SJSA1 (cell line): ENCODE measurements at places on chromosomes 7 and 10.

DNA sequence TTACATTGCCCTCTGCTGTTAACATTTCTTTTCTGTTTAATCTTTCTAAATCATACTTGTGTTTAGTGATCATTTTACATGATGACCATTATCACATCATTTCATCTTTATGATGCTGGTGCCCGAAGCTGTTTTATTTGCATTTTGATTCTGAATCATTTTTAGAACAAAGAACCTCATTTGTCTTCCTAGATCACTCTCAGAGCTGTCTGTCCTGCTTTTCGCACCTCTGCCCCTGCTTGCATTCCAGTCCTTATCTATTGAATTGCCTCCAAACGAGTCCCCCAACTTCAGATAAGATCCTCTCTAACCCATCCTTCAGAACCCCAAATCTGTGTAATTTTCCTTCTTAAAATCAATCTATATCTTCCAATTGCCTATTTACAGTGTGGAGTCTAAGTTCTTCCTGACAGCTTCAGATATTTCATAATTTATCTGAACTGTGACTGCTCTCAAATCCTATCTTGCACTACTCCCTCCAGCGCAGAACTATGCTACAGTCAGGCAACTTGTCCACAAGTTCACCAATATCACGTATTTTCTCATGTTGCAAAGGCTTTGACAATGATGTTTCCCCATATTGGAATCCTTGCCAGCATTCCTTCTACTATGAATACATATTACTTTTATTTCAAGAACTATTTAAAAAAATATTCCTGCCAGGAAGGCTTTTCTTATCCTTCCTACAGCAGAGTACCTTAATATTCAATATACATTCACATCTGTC is 346.5 kb upstream of the CACNA2D1 start:
- H3K4me3 ChIP-seq = no peak overlapping the region
- no peaks in the 10 kb centered on the region for H3K4me1 ChIP-seq
- no peak overlapping the region for H3K27ac ChIP-seq
- no peak for DNase-seq
- H3K27me3 ChIP-seq = no peaks in the 10 kb centered on the region
- H3K36me3 ChIP-seq = no peaks in the 10 kb centered on the region

DNA sequence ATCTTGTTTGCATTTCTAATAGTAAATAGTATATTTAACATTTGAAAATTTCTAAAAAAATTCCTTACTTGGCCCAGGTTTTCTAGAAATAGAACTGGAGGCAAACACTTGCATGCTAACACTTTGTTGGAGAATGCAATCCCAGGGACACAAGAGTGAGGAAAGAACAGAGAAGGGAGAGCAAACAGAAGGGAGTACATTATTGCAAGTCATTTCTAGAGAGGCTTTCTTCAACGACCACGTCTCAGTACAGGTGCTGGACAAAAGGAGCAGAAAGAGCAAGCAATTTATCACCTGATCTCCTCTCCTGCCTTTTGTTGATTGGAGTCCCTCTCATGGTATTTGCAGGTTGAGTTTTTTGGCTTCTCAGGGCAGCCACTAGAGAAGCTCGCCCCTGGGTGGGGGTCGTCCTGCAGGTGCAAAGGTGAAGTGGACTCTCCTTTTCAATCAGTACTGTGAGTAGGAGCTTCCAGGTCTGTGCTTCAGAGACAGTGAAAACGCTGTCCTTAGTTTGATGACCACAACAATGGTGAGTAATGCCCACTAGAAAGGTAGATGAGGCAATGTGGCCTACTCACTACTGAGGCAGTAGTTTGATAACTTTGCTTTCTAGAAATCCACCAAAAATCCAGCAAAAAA is 5.2 kb downstream of the CPED1 start:
- peaks cover 32% of the 10 kb centered on the region for H3K36me3 ChIP-seq
- H3K4me3 ChIP-seq = no peak overlapping the region
- no peak for DNase-seq
- H3K27me3 ChIP-seq = no peaks in the 10 kb centered on the region
- peaks cover 49% of the 10 kb centered on the region for H3K4me1 ChIP-seq

DNA sequence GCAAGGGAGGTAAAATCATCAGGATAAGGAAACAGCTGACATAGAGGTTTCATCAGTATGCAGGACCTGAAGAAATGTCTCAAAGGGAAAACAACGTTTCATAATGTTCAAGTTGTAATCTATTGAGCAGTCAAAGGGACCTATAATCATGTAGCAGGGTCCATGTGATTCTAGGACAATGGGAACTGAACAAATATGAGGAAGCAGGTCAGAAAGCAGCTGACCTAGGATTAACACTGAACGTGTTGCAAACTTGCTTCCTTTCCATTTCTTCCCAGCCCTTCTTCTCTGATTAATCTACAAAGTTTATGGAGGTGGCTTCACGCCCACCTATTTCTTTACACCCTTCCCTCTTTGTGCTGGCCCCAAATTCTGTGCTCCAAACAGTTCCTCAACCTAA is 256.9 kb upstream of the AKR1E2 start:
- H3K27ac ChIP-seq = no peak overlapping the region
- DNase-seq = no peak
- no peaks in the 10 kb centered on the region for H3K4me1 ChIP-seq
- no peak overlapping the region for H3K4me3 ChIP-seq

DNA sequence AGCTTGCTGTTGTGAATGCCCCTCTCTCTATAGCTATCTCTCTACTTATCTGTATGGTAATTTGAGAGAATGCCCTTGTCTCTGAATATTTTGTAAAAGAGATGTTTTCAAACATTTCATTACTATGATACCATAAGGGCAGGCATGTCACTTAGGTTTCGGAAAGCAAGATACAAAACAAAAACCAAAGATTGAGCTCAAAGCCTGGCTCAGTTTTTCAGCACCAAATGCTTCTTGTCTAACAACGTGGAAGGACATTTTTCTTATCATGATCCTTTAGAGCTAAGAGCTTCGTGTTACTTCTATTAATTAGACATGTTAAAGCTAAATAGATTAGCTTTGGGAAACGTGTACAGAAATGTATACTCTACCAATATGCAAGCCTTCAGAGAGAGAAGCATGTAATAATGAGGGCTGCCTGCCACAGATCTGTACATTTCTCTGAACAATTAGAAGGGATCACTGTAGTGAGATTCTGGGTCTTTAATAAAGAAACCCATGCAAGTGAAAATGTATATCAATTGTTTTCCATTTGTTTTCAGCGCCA is 148.9 kb downstream of the ARID5B start:
- no peak for DNase-seq
- no peaks in the 10 kb centered on the region for H3K27me3 ChIP-seq
- peak overlapping the region; percentile 84 for H3K27ac ChIP-seq
- H3K4me3 ChIP-seq = peak overlapping the region; percentile 46

GRCh38 chr7:22700559-22701002 is 26.4 kb upstream of the IL6 start:
- no peak overlapping the region for H3K4me3 ChIP-seq
- H3K36me3 ChIP-seq = no peaks in the 10 kb centered on the region
- H3K4me1 ChIP-seq = peaks cover 9% of the 10 kb centered on the region
- DNase-seq = no peak
- H3K27me3 ChIP-seq = no peaks in the 10 kb centered on the region
- H3K27ac ChIP-seq = no peak overlapping the region

DNA sequence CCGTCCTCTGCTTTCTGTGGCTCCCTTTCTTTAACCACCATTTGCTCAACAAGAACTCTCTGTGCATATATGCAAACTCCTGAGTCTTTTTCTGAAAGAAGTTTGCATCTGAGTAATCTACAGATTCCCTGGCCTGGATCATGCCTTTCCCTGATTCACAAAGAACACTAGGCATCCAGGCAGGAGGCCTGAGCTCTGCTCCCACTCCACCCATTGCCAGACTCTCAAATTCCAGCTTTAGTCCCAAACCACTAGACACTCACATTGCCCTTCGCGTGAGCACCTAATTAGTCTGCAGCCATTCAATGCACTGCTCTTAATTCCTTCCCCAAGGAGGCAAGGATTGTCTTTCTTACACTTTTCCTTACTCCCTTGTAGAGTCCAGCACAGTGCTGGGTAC is 60.9 kb downstream of the ABCC2 start:
- H3K27ac ChIP-seq = no peak overlapping the region
- DNase-seq = no peak
- H3K4me1 ChIP-seq = no peaks in the 10 kb centered on the region
- H3K36me3 ChIP-seq = no peaks in the 10 kb centered on the region
- H3K4me3 ChIP-seq = no peak overlapping the region

DNA sequence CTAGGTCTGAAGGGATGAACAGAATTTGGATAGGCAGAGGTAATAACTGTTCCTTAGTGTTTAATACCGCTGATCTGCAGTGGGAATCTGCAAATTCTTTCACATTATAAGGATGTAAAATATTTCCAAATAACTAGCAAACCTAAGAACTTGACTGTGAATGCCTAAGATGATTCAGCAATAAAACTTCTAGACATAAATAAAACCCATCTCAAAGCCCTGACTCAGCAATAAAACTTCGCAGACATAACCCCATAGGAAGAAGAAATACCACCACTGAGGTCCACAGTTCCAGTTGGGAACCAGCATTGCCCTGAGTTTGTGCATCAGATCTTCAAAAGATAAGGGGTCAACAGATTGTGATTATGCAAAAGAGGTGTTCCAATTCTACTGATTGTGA is 354.2 kb downstream of the GFRA1 start:
- H3K27me3 ChIP-seq = no peaks in the 10 kb centered on the region
- peak overlapping the region; percentile 31 for H3K27ac ChIP-seq
- H3K4me3 ChIP-seq = no peak overlapping the region
- H3K36me3 ChIP-seq = no peaks in the 10 kb centered on the region
- DNase-seq = no peak

- no peak overlapping the region for H3K4me3 ChIP-seq
- no peak for DNase-seq
- no peaks in the 10 kb centered on the region for H3K36me3 ChIP-seq
- no peaks in the 10 kb centered on the region for H3K27me3 ChIP-seq
These were observed 56.0 kb upstream of the CHST15 start for GRCh38 chr10:124149189-124150042.

- H3K27ac ChIP-seq = no peak overlapping the region
- H3K27me3 ChIP-seq = no peaks in the 10 kb centered on the region
- DNase-seq = no peak
- H3K4me3 ChIP-seq = no peak overlapping the region
- H3K36me3 ChIP-seq = no peaks in the 10 kb centered on the region
These were observed 48.0 kb downstream of the CYCS start for GRCh38 chr7:25077096-25077495.
